ENCODE measurements at places on chromosomes 2 and 18.

GRCh38 chr18:23528580-23529472 is 25.5 kb downstream of the RMC1 start:
- no peak for DNase-seq

DNA sequence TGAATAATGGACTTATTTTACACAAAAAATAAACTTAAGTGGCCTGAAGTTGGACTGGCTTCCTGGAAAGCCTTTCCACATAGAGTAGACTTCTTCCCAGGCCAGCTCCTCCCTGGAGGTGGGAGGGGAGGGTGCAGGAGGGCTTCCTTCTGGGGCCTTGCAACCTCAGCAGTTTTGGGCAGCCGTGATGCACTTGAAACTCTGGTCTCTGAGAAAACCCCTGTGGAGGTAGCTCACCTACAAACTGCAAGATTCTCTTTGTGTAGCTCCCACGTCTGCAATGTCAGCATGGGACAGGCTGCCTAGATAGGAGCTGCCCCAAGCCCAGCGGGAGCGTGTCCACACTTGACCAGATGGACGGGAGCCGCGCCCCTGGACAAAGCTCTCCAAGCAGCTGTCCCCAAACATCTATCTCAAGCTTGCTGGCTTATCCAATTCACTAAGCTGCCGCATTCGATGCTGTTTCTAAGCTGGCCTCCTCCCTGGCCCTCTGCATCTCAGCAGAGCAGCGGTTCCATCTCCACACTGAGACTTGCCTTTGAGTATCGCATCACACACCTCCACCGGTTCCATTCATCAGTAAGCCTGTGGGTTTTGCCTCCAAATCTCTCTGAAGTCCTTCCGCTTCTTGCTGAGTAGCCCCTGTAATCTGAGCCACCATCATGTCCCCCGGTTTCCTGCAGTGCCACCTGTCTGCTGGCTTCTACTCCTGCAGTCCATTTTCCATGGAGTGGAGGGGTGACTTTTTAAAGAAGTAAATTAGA is 1.6 kb upstream of the LPIN1 start:
- DNase-seq = no peak

DNA sequence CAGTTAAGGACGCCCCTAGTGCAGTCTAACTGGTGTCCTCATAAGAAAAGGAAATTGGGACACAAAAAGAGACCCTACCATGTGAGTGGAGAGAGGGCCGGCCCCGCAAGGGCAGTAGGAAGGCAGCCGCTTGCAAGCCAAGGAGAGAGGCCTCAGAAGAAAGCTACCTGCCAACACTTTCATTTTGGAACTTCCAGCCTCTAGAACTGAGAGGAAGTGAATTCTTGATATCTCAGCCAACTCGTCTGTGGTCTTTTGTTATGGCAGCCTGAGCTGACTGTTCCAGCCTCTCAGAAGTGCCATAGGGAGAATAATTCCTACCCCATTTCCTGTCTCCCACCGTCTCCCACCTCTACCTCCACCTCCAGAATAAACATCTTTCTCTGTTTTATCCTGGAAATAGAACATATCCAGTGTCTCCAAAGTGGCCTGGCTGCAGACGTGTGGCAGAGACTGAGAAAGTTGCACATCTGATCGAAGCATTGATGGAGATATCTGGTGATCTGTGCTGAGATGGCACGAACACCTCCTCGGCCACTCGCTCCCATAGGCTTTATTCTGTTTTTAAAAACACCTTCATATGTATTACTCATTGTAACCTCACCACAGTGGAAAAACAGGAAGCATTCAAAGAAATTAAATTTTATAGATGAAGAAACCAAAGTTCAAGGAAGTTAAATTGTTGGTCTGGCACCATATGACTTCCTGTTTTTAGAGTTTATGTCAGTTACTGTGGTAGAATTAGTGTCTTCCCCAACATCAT is 39.5 kb upstream of the MARCO start:
- DNase-seq = no peak

GRCh38 chr2:204108330-204108751 is 171.8 kb downstream of the ICOS start:
- DNase-seq = no peak

DNA sequence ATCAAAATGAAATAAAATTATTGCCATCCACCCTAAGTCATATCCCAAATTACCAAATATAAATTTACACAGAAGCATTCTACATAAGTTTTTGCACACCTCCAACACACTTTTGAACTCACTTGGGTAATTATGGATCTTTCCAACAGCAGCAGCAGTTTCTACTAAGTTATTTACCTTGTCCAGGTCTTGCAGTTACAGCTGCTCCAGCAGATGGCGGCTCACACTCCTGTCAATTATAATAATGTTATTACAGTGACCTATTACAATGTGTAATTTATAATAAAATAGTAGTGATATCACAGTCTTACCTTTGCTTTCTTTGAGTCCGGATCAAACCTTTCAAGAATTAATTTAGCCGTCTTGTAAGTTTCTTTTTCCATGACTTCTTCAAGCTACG is 37.9 kb downstream of the LNPK start:
- DNase-seq = no peak

DNA sequence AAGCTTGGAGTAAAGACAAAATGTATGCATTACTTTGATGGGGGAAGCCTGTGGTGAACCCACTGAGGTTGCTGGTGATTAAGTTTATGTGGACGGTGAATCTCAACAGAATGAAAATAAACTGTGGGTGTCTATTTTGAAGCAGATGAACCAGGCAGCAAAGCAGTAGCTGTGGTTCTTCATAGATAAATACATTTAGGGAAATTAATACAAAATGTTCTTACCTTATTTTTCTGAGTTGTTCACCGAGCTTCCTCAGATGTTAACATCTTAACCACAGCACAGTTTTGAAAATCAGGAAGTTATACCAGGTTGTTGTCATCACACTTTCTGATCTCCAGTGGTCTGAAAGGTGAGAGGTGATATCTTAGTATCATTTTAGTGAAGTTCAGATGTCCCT is 53.9 kb downstream of the NCK2 start:
- DNase-seq = no peak

DNA sequence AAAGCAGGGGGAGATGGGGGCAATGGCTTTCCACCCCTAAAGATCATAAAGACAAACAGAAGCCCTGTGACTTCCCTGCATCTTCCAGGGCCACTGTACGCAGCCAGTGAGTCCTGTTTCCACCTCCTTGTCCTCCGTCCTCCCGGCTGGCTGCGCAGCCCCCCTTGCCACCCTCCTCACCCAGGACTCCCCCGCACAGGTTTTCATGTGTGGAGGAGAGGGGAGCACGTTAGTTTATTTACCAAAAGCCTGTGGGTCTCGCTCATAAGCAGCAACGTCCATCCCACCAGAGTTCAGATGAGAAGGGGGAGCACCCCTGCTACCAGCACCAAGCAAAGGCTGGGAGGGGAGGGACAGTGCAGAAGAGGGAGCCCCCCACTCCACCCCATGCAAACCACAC is 11.7 kb downstream of the CYP26B1 start:
- no peak for DNase-seq

GRCh38 chr2:165144315-165144714 is 59.5 kb downstream of the SCN3A start:
- no peak for DNase-seq

GRCh38 chr18:50981381-50981780 is 13.5 kb downstream of the ELAC1 start:
- DNase-seq = no peak

GRCh38 chr18:8341481-8342230 is 267.6 kb upstream of the RAB12 start:
- no peak for DNase-seq

DNA sequence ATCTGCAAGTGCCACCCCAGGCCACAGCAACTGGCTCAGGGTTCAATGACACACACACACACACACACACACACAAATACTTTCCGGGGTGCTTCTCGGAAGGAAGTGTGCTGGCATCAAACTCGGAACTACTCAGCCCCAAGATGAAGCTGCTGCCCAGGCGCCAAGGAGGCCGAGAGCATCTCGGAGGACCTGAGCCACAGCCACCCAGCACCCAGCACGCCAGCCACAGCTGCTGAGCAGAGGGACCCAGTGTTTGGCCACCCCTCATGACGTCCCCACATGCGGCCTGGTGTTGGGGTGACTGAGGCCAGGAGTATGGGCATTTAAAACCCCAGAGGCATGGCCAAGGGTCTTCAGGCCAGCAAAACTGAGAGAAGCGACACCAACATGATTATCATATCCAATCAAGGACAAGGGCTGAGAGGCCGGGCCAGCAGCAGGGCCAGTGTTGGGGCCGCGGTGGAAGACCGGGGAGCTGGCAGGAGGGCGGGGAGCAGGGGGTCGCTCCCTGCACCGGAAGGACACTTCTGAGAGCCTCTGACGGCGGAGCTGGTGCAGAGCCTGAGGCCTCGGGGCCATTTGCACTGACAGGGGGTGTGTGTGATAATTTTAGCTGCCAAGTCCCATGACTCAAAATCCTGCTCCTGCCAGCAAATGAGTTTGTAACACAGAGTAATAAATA is 61.8 kb downstream of the BIN1 start:
- DNase-seq = no peak

DNA sequence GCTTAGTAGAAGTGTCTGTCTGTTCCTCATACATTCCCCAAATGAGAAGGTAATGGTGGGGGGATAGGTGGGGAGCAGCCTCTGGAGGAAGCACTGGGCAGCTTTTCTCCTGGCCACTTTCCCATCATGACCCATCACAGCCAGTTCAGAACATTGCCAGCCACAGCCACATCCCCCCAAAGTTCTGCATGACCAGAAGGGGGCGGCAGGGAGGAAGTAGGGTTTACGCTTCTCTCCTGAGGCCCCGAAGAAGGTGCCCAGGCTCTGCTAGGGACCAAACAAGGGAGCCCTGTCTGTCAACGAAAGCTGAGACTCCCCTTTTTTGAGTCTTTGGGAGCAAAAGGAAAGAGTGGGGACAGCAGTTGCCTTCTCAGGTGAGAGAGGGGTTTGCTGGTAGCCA is 7.7 kb downstream of the IGFBP5 start:
- no peak for DNase-seq

DNA sequence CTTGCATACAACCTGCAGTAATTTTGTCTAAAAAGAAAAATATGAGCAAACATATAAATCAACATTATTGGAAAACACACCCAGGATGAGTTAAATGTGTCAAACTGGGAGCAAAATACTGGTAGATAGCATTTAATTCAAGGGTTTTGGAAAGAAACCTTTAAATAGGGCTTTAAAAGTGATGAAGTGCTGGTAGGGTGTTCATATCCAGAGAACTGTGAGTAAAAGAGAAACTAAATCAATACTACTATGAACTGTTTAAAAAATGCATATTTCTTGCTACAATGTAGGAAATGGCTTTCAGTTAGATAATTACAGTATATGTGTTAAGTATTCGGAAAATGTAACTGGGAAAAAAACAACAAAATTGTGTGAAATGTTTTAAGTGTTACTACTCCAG is 117.8 kb downstream of the ATAD2B start:
- no peak for DNase-seq

DNA sequence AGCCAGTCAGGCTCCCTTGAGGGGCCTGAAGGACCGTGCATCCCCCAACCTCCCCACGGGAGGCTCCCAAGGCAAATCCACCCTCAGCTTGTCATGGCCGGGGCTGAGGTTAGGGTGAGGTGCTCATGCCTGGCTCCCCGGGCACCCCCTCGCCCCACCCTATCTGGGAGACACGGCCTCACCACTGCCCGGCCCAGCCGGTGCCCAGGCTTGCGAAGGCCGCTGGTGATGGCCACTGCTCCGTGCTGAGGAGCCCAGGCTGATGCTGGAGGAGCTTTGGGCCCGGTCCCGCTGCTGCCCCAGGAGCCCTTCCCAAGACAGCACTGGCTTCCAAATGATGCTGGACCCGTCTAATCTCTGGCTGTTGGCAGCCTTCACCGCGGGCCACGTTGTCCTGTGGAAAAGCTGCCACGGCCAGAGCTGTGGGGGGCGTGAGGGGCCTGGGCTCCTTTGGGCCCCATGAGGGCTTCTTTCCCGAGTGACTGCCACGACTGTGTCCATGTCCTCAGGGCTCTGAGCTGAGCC is 135.7 kb upstream of the CTDP1 start:
- no peak for DNase-seq
